Stimulated activated naive CD4-positive, alpha-beta T cell (primary cell): ENCODE measurements at places on chromosomes 6 and 20.

GRCh38 chr6:18509871-18510643 lies 122.9 kb downstream of the RNF144B start:
- no peak for DNase-seq

- no peak for DNase-seq
Observed at GRCh38 chr20:11814267-11814666, 103.4 kb upstream of the BTBD3 start.

- DNase-seq, result no peak
Observed at GRCh38 chr6:36133912-36134311, 3.6 kb downstream of the MAPK13 start.

DNA sequence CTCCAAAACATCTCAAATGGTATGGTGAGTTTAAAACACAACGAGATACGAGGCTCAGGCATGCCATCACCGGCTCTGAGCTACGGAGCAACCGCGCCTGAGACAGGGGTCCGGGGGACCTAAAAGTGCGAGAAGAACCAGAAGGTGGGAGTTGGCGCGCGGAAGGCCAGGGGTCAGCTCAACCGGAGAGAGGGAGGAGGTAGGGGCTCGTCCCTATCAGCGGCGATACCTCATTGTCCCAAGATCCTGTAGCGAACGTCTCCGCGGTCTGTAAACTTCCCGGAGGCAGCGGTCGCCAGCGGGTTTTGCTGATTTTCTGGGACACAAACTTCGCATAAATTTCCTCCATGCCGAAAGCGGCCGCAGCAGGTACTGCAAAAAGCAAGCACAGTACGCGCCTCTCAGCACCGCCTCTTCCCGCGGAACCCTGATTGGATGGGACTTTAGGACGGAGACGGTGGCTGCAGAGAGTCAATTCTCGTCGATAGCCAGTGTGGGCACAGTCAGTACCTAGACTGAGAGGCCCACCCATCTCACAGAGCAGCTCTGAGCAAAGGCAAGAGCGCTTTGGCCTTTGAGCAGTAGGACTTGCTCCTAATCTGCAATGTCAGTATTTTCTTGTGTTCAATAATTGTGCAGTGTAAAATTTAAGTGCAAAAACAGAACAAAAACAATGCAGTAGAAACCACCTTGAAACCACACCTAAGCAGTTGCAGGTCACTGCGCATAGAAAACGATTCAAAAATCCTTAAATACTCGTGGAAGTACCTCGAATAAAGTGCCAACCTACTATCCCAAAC lies at the start of gene NUP43:
Gene NUP43 (minus strand): TSS at position 383 of the 800 bp plus-strand sequence. CDS start 34 bp downstream, at position 349.
- peak; percentile 83 for DNase-seq

DNA sequence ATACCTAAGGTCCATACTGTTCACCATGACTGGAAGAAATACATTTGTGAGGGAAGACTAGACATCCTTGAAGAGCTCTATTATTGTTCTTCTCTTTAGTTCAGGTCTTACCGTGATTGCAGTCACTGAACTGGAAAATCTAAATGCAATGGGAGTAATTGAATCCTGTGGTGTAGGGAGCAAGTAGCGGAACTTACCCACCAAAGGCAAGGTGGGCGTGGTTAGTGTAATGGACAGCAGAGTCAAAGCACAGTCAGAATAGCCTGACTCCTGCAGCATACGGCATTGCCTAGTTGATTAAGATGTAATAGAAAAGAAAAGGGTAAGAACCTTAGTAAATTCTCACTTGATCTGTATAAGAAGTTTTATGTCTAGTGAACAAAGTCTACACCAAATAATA lies 679.7 kb upstream of the EPHA7 start:
- no peak for DNase-seq

- DNase-seq, result no peak
Observed at GRCh38 chr6:79600812-79601609, 30.1 kb upstream of the SH3BGRL2 start.

- no peak for DNase-seq
Observed at GRCh38 chr20:22717466-22717865, 133.1 kb upstream of the FOXA2 start.

GRCh38 chr20:19381947-19382346 lies 169.5 kb downstream of the SLC24A3 start:
- DNase-seq, result no peak

DNA sequence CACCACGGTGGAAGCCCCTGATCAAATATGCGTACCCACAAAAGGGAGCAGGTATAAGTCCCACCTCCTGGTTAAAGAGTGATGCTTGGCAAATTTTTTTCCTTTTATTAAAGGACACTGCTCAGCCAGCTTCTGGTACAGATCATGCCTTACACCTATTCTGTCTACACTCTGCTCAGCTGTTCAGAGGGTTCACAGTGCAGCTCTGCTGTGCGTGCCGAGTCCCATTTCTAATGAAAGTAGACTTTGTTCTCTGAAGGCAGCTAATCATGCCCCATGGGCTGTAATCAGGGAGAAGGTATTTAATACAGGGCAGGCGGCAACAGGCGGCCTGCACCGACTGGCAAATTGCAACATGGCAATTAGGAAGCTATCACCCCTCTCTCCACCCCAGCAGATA lies 16.3 kb downstream of the LRRC73 start:
- DNase-seq, result no peak

- no peak for DNase-seq
Observed at GRCh38 chr6:136324686-136325380, 35.2 kb upstream of the BCLAF1 start.

DNA sequence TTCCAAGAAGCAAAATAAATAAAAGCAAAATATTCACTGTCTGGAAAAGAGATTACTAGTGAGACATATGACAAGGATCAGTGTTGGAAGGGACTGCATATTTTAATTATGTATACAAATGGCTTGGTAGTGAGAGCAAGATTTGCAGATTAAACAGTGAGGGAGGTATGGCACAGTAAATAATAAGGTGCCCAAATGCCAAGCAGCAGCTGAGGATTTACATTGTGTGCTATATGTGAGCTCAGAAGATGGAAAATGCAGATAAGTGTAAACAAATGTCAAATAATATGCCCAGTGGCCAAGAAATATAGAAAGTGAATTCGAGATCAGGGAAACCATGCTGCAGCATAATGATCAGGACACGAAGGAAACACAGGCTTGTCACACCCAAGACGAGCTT lies 173.8 kb upstream of the NRSN1 start:
- DNase-seq, result no peak

- DNase-seq, result no peak
Observed at GRCh38 chr6:4903751-4904370, 100.0 kb downstream of the RPP40 start.

DNA sequence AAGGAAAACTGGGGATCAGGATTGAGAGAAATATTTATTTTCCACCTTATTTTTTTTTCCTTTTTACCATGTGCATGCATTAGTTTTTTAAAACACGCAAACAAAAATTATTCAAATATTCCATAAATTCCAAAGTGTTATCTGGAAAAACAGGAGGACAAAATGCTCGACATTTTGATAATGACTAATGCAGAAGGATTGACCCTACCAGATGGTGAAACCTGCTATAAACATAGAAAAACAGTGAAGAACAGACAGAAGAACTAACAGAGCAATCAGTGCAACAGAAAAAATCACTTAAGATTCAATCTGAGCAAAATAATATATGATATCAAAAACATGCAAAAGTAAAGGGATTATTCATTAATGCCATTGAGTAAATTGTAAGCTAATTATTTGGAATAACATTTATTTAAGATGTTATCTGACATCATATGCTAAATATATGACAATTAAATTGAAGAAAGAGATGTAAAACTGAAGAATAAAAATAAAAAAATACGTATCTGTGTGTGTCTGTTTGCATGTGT lies 218.4 kb downstream of the LMBRD1 start:
- no peak for DNase-seq

GRCh38 chr6:109073344-109074132 lies 21.1 kb downstream of the SESN1 start:
- DNase-seq, result peak; percentile 45

- DNase-seq, result no peak
Observed at GRCh38 chr6:44131892-44132291, 4.5 kb downstream of the TMEM63B start.

GRCh38 chr6:21826023-21826422 lies 232.5 kb downstream of the SOX4 start:
- no peak for DNase-seq

GRCh38 chr6:90107771-90108282 lies 188.8 kb downstream of the BACH2 start:
- no peak for DNase-seq

GRCh38 chr20:50913690-50914375 lies 17.4 kb downstream of the ADNP start:
- no peak for DNase-seq

GRCh38 chr6:71238351-71238750 lies 50.3 kb upstream of the OGFRL1 start:
- DNase-seq, result no peak
